Stimulated activated CD4-positive, alpha-beta T cell treated with anti-CD3 and anti-CD28 coated beads, Interleukin-2, amount 100 ng/mL, for 24 hours (primary cell): ENCODE measurements at places on chromosomes 1 and 21.

DNA sequence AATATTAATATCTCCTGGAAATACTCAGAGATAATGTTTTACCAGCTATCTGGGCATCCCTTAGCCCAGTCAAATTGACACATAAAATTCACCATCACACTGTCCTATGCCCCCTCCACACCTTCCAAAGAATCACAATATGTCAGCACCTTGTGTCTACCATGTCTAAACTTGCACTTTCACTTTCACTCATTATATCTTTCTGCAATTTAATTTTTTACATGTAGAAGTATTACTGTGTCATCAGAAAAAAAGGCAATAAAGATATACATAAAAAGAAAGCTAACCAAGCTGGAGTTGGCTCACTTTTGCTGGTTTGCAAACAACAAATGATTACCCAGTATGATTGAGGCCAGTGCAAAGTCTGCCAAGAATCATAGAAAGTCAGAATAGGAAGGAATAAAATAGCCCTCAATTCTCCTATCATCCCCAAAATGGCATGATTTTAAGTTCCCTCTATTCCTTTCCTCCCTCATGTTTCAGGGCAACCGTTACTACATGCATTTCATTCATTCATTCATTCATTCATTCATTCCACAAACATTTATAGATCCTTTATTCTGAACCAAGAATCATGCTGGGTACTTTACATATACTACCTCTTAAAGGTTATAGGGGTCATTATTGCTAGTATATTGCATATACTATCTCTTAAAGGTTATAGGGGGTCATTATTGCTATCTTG lies 5.9 kb upstream of the LUZP1 start:
- no peak for DNase-seq

DNA sequence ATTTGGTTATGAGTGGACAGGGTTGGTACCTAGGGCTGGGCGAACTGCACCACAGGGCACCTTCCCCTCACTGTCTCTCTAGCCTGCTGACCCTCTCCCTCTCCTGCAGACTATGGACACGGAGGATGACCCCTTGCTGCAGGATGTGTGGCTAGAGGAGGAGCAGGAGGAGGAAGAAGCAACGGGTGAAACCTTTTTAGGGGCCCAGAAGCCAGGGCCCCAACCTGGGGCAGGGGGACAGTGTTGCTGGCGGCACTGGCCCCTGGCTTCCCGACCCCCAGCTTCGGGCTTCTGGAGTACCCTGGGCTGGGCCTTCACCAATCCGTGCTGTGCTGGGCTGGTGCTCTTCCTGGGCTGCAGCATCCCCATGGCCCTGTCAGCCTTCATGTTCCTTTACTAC lies 21.9 kb downstream of the DISP3 start:
- DNase-seq = no peak

- DNase-seq = no peak
Observed at GRCh38 chr1:46153732-46154131, 21.2 kb upstream of the TSPAN1 start.

- no peak for DNase-seq
Observed at GRCh38 chr1:197920067-197920396, 2.9 kb downstream of the LHX9 start.

DNA sequence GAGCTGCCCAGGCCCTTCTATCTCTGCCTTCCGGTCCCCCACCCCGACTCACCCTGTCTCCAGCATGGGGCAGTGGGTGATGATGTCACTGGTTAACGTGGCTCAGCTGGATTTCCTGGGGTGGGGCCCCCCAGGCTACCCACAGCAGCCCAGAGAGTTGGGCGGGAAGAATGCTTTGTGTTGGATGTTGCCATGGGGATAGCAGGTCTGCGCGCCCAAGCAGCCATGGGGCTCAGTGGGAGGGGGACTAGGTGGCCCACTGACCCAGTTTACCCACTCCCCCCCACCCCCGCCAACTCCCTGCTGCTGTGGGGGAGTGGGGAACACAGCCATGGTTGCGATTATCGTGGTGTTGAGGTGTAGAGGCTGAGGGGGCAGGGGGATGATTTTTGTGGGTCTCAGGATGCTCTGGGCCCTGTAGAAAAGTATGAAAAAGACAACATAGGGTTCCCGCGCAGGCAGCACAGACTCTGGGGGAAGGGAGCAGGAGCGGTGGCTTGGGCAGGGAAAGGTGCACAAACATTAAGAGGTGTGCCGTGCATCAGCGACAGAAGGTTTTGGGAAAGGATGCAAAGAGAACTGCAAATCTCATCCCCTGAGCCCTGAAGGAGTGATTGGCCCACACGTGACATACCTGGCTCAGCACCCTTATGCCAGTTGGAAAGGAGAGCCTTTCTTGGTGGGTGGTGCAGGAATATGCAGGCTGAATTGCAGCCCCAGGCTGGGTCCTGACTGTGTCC lies 8.5 kb downstream of the CELSR2 start:
- no peak for DNase-seq

GRCh38 chr1:79469139-79469538 lies 462.6 kb upstream of the ADGRL4 start:
- no peak for DNase-seq

GRCh38 chr1:159187033-159187432 lies 15.6 kb downstream of the CADM3 start:
- DNase-seq = no peak

DNA sequence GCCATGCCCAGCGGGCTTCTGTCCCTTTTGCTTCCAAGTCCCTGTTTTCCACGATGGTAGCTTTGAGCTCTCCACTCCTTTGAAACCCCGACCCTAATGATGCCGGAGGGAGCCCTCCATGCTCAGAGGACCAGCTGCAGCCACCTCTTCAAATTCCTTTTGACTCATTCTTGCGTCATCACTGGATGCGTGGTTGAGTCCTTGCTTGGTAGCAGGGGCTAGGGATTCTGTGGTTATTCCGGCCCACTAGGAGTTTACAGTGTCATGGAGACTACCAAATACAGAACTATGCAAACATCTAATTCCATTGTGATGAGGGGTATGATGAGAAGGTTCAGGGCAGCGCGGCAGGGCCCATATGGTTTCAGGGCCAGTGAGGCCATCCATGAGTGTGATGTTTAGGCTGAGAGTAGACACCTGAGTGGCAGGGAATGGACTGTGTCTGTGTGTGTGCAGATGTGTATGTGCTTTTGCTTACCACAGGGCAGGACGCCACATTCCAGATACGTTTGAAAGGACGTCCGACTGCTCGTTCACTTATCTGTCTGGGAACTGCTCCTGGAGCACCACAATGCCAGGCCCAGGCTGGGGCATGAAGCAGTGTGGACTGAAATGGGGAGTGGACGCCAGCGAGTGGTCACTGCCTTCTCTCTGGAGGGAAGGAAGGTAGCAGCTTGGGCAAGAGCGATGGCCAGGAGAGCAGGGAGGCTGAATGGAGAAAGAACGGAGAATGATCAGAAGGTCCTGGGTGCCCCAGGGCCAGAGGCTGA lies 30.4 kb upstream of the ZBTB21 start:
- no peak for DNase-seq

DNA sequence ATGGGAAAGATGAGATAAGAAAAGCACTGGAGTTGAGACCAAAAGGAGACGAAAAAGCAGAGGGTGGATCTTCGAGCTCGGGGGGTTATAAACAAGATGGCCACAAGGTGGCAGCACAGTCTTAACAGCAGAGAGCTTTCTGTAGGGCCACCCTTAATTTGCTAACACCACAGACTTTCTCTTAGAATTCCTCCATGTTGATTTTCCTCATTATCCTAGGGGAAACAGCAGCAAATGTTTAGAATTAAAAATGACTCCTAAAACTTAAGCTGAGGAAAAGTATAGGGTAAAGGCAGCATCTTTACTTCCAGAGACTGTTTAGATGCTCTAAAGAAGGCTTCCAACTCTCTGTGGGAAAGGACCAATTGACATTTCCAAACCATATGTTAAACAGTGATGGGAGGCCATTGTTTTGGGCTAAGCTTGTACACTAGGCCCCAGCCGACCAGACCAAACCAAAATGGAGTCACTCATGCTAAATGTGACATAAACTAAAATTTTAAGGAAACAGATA lies 2.5 kb upstream of the APOBEC4 start:
- DNase-seq = peak; percentile 84

DNA sequence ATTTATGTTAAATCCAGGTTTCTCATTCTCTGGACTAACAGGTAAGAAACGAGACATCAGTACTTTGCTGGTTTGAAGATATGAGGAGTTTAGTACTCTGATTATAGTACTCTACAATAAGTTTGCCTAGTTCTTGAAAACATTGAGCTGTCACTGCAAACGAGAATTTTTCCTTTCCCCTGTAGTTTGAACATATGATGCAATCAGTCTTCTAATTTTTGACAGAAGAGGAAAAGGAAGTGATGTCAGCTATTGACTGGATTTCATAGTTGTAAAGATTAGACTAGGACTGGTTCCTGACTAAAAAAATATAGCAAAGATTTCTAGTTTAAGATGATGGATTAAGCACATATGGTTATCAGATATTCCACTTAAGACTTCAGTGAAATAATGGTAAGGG lies 461.9 kb downstream of the LRRIQ3 start:
- no peak for DNase-seq

- DNase-seq = peak; percentile 14
Observed at GRCh38 chr21:27802816-27803475, 836.1 kb upstream of the ADAMTS5 start.

GRCh38 chr1:242432491-242433095 lies 91.9 kb downstream of the PLD5 start:
- DNase-seq = no peak

DNA sequence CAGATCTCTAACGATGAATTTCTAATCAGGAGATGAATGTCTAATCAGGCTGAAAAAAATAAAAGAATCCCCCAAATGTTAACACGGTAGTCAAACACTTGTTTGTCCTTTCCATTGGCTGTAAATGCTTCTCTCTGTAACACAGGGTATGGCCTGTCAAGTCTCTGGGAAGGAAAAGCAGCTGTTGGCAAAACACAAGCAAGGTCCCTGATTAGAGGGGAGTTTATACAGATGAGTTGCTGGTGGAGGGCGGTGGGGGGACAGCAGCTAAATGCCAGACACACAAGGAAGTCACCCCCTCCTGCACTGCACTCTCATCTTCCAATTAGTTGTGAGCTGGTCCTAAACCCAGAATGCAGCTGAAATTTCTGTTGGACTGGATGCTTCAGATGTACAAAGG lies 51.0 kb downstream of the PGBD5 start:
- DNase-seq = no peak

GRCh38 chr1:229141689-229142377 lies 129.1 kb upstream of the RAB4A start:
- no peak for DNase-seq

DNA sequence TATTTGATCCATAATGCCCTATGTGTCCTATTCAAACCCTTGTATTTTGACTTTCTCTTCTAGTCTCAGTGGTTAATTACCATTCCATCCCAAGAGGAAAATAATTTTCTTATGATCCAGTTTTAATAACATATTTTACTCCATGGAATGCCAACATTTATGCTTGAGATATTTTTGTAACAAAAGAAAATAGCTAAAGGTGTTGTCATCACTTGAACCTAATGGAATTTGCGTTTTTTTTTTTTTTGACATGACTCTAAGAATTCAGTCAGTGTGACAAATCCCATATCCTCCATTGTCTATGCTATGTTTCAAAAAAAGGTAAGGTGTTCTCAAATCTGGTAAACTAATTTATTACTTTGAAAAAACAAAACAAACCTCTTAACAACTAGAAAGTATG lies 324.1 kb upstream of the ADAMTS5 start:
- DNase-seq = no peak

DNA sequence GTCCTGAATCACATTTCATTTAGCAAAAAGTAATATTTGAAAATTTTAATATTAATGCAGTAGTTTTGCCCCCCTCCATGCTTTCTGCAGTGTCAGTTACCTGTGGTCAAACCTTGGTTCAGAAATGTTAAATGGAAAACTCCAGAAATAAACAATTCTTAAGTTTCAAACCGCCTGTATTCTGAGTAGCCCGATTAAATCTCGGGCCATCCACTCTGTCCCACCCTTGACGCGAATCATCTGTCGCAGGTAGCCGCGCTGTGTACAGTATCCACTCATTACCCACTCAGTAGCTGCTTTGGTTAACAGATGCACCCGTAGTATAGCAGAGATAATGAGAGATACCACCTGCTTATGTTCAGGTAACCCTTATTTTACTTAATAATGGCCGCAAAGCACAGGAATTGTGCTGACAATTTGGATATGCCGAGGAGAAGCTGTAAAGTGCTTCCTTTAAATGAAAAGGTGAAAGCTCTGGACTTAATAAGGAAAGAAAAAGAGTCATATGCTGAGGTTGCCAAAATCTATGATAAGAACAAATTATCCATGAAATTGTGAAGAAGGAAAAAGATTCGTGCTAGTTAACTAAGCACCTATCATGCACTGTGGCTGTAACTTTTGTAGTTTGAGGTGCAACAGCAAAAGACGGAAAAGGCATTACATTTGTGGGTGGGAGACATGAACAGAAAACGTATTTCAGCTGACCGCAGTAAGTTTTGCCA lies 889 bp upstream of the SCYL3 start:
- DNase-seq = no peak

GRCh38 chr1:160862203-160863060 lies at the start of gene CD244:
Gene CD244 (minus strand): TSS chr1:160862887. CDS start chr1:160862677, 210 bp downstream.
- peak; percentile 48 for DNase-seq

- DNase-seq = peak; percentile 73
Observed at GRCh38 chr1:54121482-54122134, 31.2 kb downstream of the CDCP2 start.

DNA sequence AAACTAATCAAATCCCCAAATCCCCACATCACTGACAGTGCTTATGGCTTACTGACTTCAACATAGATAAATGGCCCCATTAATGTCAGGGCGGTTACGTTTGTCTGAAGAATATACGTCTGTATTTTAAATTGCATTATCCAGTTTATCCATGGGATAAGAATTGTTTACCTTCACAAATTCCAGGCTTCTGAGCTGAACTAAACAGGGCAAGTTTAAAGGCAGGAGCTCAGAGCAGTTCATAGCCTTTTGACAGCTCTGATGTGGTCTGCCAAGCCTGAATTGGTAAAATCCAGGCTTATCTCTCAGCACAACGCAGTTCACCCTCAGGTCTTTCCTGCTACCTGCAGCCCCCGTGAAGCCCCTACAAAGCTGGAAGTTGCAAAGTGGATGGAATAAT lies 79.5 kb upstream of the GREM2 start:
- DNase-seq = no peak

DNA sequence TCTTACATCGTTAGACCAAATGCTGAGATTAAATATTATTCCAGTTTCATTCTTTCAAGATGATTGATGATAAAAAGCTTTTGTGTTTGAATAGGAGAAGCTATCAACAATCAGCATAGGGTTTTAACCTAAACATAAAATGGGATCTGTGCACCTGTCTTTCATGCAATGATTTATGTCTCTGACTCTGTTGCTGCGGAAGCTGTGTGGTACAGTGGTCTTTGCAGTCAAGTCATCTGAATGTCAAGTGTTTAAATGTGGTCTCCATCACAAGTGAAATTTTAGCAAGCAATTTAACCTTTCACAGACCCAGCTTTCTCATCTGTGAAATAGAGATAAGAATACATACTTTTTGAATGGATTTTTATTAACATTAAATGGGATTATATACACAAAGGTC lies 107.2 kb downstream of the PLPPR5 start:
- no peak for DNase-seq
